ENCODE measurements at places on chromosomes 13 and 19.
A peak's percentile ranks its signal among the peaks of the same experiment; 100 is the strongest.

DNA sequence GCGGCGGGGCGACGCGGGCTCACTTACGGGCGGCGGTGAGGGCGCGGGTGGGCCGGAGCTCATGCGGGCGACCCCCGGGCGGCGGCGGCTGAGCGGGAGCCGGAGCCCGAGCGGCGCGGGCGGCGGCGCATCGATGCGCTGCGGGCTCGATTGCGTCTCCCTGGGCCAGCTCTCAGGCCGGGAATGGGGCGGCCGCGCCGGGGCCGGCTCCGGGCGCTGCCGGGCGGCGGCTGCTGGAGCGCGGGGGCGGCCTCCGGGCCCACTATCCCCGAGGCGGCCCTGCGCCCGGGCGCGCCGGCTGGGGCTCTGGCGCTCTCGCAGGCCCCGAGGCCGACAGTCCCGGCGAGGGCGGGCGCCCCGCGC is 1.4 kb upstream of the TSHZ3 start:
- peak; percentile 82 for DNase-seq

DNA sequence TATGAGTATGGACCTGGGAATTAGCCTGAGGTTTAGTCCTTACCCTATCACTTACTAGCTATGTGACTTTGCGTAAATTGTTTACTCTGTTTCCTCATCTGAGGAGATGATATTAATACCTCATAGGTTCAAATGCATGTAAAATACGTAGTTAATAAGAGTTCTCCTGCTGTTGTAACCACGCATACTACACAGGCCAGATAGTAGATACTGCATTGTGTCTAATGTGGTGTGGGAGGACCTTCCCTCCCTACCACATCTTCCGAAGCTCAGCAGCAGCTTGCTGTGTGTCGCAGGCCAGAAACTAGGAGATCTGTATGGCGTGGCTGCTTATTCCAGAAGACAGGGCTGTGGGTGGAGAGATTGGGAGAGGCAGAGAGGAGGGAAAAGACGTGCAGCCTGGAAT is 23.0 kb downstream of the GTF2F2 start:
- DNase-seq: no peak

DNA sequence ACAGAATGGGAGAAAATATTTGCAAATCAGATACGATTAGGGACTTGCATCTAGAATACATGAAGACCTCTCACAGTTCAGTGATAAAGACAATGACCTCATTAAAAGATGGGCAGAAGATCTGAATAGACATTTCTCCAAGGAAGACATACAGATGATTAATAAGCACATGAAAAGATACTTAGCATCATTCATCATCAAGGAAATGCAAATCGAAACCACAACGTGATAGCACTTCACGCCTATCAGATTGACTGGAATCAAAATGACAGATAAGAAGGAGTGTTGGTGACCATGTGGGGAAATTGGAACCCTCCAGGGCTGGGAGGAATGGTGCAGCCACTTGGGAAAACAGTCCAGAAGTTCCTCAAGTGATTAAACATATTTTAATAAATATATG is 25.8 kb downstream of the CFAP97D2 start:
- no peak for DNase-seq

DNA sequence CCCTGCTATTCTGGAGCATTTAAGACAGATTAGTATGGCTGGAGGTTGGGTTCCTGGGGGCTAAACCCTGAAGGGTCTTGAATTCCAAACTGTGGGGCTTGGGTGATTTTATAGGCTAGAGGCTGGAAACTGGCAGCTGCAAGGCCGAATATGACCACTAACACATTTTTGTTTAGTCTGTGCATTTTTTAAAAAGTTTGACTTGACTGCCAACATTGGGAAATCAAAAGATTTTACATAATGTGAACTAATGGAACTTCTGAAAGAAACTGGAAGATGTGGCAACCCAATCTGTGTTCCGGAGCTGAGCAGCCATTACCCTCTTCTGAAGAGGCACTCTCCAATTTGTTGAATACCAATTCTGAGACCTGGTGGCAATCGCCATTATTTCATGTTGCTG is 5.1 kb downstream of the ZNF784 start:
- no peak for DNase-seq

DNA sequence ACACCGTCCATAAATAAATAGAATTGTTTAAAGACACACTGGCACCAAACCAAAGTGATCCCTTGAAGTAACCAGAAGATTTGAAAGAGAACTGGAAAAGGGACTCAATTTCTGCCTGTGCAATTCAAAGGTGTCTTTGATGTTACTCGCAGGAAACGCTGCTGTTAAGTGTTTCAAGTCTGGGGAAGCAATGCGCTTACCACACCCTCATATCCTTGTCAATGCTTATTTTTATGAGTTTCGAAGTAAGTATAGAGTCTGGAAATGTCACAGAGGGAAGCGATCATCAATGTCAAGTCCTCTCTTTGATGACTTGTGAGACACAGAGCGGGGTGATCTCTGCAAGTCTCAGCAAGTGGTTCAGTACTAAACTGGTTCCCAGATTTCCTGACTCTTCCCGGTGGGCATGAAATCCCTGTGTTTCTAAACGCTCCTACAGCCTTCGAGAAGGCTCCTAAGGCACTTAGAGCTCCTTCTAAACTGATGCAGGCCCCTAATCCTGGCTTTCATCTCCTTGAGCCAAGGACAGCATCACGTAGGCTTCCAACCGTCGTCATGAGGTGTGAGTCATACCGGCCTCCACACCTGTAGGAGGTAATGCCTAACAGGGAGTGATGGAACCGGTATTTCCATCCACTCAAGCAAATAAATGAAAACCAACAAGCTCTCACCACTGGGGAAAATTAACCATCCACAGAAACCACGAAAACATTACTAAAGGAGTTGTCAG is 22.8 kb downstream of the SYDE1 start:
- no peak for DNase-seq

DNA sequence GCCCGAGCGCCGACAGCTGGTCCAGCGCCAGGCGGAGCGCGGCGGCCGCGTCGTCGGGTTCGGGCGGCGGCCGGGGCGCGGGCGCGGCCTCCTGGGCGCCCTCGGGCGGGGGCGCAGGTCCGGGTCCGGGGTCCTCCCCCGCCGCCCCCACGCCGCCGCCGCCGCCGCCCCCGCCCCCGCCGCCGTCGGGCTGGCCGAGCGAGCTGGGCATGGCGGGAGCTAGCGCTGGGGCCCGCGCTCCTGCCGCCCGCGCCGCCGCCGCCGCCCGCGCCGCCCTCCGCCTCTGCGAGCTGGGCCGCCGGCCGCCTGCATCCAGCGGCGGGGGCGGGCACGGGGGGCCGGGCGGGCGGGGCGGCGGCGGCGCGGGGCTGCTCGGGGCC is 287 bp downstream of the MEX3D start:
- no peak for DNase-seq

GRCh38 chr19:19909654-19910053 is 8.9 kb downstream of the ZNF93 start:
- DNase-seq: no peak

DNA sequence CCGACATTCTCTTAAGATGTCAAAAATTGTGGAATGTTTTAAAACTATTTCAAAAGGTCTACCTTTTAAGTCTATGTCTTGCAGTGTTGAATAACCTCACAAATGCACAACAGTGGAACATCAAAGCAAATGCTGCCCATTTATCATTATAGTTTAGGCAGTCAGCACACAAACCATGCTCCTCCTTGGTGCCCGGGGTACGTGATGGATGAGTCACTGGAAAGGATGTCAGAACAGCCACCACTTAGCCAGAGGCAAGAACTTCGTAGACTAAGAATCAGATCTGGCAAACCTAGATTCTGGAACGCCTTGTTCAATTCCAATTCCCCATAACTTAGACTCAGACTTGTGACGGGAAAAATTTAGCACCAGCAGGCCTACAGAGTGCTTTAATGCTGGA is 343.6 kb downstream of the FGF9 start:
- DNase-seq: no peak

GRCh38 chr13:48784916-48785548 is 131.3 kb downstream of the CYSLTR2 start:
- DNase-seq: no peak

- DNase-seq: peak; percentile 88
Observed at GRCh38 chr19:11405846-11406643, 13.1 kb downstream of the RGL3 start.
